ENCODE measurements at places on chromosomes 7 and 10.

GRCh38 chr10:4939224-4940072, 23.8 kb upstream of the AKR1C1 start:
- DNase-seq = peak; percentile 6

DNA sequence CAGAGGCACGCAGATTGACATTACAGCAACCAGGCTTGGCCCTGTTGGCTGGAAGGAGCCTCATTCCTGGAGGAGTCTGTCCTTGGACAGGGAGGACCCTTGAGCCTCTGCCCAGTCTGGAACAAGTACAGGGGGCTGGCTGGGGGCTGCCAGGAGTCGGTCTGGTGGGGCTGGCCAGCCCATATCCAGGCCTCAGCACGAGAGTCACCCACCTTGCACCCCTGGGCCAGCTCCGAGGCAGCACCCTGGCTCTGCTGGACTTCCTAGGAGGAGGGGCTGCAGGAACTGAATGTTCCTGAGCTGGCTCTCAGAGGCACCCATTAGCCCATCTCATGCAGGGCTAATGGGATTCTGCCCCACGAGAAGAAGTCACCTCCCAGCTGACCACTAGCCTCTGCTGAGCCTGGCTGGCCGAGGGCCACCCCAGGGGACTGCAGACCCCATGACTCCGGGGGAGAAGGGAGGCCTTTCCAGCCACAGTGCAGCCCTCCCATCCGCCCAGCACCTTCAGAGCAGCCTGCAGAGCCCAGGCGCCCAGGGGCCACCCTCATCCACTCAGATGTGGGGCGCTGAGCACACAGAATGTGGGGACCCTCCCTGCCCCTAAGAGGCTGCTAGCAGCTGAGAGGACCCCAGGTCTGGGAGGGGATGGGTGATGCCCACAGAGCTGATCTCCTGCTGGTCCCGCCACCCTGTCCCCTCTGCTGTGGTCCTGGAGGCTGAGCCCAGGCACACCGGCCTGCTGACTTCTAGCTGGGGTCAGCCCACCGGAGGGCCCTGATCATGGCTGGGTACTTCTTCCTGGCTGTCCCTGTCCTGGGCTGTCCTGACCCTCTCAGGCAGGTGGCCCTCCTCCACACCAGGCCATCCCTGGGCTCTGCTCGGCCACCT, 14.8 kb upstream of the INPP5A start:
- DNase-seq = no peak

- DNase-seq = peak; percentile 1
Measured at GRCh38 chr7:83579740-83580139, 69.2 kb downstream of the SEMA3E start.

DNA sequence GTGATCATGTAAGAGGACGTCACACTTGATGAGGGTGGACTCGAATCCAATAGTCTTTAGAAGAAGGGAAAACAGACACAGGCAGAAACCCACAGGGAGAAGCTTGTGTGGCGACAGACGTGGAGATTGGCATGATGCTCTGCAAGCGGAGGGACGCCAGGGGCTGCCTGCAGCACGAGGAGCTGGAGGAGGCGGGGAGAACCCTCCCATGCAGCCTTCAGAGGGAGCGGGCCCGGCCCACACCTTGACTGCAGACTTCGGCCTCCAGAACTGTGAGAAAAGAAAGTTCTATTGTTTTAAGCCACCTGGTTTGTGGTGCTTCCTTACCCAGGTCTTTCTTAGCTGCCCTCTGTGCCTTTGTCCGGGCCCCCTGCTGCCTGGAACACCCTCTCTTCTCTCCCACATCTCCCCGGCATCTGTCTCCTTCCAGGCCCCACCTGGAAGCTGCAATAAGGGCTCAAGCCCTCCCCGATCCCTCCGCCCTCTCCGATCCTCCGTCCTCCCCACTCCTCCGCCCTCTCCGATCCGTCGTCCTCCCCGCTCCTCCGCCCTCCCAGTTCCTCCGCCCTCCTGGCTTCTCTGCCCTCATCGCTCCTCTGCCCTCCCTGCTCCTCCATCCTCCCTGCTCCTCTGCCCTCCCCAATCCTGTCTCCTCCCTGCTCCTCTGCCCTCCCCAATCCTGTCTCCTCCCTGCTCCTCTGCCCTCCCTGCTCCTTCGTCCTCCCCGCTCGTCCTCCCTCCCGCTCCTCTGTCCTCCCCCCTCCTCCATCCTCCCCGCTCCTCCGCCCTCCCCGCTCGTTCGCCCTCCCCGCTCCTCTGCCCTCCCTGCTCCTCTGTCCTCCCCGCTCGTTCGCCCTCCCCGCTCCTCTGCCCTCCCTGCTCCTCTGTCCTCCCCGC, 17.4 kb upstream of the PRKAG2 start:
- no peak for DNase-seq

DNA sequence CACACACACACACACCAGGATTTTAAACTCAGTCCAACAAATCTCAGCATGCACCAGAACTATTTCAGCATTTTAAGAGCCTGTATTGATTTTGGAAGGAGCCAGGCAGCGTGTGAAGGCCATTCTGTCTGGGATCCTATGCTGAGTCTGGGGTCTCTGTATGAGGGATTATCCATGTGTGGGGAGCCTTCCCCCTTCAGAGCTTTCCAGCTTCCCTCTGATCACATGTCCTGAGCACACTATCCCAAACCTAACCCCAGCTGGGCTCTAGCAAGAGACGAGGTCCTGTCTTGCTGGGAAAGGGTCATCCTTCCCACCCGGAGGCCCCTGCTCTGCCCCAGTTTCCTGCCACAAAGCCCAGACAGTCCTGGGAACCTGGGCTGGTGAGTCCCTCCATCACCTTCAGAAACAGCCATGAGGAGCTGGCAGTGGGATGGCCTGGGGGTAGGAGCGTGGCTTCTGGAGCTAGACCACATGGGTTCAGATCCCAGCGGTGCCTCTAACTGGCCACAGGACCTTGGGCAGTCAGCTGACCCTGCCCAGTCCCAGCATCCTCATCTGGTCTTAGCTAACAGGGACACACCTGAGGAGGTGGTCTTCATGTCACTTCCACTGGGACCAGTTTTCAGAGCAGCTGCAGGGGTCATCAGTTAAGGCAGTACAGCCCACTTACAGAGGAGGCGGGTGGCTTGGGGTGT, 79.6 kb upstream of the RET start:
- DNase-seq = no peak

- no peak for DNase-seq
Measured at GRCh38 chr7:96248405-96248804, 73.5 kb downstream of the SLC25A13 start.

GRCh38 chr7:33099154-33099940, 9.9 kb downstream of the RP9 start:
- DNase-seq = no peak

- DNase-seq = no peak
Measured at GRCh38 chr7:66176914-66177313, 28.2 kb upstream of the TPST1 start.

GRCh38 chr7:158657189-158657746, 47.3 kb downstream of the NCAPG2 start:
- DNase-seq = no peak

GRCh38 chr7:28658381-28658780, 246.1 kb downstream of the CREB5 start:
- no peak for DNase-seq

GRCh38 chr10:114363745-114364454, 40.4 kb downstream of the AFAP1L2 start:
- peak; percentile 9 for DNase-seq

GRCh38 chr7:149293946-149294633, 32.1 kb downstream of the ZNF783 start:
- DNase-seq = no peak

- no peak for DNase-seq
Measured at GRCh38 chr7:24777806-24778205, 20.5 kb upstream of the GSDME start.

- no peak for DNase-seq
Measured at GRCh38 chr7:108600399-108600798, 30.7 kb downstream of the DNAJB9 start.

- DNase-seq = no peak
Measured at GRCh38 chr7:138880881-138881578, 83.0 kb upstream of the ATP6V0A4 start.

- no peak for DNase-seq
Measured at GRCh38 chr10:17622061-17622460, 4.9 kb upstream of the HACD1 start.

DNA sequence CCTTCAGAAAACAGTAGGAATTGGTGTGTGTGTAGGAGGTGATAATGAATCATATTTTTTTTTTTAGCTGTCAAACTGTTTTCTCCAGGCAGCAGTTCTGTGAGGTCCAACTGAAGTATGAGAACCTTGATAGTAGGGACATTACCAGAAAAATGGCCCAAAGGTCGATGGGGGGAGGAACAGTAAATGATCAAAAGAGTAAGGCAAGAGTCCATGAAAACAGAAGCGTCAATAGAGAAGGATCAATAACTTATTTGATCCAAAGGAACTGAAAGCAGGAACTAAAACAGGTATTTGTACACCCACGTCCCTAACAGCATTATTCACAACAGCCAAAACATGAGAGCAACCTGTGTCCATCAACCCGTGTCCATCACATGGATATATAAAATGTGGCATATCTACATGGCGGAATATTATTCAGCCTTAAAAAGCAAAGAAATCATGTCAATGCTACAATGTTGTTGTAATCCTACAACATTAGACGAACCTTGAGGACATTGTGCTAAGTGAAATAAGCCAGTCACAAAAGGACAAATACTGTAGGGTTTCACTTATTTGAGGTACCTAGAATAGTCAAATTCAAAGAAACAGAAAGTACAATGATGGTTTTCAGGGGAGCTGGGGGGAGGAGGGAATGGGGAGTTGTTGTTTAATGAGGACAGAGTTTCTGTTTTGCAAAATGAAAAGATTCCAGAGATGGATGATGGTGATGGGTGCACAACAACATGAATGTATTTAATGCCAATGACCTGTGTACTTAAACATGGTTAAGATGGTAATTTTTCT, 214.0 kb upstream of the KLF14 start:
- DNase-seq = no peak

DNA sequence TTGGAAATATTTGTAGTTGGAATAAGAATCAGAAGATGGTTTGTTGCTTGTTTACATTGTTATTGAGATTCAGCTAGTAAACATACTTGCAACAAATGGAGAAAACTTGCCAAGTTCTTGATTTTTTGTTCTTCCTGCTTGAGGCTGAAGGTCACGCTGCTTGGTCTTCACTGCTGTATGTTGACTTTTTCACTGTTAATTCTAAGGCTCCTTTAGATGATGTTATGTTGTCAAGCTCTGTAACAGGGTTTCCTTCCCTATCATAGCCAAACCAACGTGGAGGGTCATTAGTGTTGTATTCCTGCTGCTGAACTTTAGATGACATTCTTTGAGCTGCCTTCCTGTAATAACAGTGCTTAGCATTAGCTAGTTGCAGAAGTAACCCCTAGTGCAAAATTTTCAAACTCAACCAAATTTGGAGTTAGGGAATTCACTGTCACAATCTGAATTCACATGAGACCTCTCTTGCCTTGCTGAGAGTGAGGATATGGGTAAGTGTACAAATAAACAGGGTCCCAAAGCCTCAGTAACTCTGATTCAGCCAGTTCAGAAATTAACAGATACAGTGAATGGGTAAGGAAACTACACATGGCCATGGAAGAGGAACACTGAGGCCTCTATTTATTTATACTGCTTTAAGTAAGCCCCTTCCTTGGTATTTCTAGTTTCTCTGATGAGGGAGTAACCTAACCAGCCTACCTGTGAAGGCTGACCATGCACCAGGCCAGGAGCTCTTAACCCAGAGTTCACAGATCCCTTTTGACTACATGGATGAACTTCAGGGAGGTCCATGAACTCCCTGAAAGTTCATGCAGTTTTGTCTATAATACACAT, 64.6 kb downstream of the FAM185A start:
- no peak for DNase-seq

DNA sequence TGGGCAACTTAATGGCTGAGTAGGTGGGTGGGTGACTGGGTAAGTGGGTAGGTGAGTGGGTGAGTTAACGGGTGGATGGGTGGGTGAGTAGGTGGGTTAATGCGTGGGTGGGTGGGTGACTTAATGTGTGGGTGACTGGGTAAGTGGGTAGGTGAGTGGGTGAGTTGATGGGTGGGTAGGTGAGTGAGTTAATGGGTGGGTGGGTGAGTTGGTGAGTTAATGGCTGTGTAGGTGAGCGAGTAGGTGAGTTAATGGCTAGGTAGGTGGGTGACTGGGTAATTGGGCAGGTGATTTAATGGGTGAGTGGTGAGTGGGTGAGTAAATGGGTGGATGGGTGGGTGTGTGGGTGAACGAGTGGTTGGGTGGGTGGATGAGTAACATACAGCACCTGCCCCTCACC, 243.0 kb upstream of the MGMT start:
- no peak for DNase-seq

DNA sequence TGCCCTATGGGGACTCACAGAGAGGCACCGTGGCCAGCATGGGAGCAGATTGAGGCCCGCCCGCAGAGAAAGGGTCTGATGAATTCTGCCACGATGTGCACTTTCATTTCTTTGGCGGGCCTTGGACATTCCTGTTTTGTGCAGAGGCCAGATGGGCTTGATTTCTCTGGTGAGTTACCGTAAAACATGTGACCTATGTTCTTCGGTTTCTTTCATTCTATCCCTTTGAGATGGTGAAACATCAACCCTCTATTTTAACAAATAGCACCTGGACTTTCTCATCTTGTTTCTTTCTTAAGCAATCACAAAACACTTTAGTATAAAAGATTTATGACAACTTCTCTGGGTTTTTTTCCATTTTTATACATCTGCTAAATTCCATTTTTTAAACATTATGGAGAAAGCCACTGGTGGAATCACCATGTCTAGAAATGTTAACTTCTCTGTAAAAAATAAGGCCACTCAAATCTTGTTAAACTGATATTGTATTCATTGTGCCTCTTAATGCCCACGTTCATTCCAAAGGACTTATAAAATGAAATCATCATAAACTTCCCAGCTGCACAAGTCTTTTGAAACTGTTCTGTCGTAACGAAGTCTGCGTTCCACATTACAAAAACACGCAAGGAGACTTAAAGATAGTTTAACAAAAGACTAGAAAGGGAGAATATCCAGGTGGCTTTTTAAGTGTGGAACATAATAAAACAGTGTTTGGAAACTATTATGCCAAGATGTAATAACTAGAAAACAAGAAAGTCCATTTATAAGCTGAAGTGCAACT, 21.4 kb upstream of the ODAD2 start:
- DNase-seq = peak; percentile 38

GRCh38 chr7:22066522-22066921, 120.8 kb upstream of the CDCA7L start:
- no peak for DNase-seq

GRCh38 chr10:121633056-121633455, 34.8 kb upstream of the FGFR2 start:
- no peak for DNase-seq

DNA sequence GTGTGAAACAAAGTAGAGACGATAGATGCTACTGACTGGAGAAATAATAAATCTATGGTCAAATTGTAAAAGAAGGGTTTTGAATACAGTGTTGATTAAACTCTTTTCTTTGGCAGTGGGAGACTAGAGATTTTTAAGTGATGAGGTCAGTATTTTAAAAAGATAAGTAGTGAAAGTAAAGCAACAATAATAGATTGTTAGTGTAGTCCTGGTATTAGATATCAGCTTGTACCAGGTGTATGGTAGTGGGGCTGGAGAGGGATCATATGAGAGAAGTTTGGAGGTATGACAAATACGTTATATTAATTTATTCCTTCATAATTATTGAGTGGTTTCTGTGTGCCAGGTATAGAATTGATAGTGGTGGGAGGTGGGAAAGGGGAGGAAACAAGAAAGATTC, 25.2 kb downstream of the PHTF2 start:
- DNase-seq = no peak

- DNase-seq = no peak
Measured at GRCh38 chr7:131508754-131509486, 47.5 kb downstream of the PODXL start.

- peak; percentile 9 for DNase-seq
Measured at GRCh38 chr7:36986511-36986933, 262.2 kb upstream of the AOAH start.

- DNase-seq = peak; percentile 2
Measured at GRCh38 chr7:24341691-24342413, 57.9 kb downstream of the NPY start.

Measured in EH (cell line).